ENCODE measurements at places on chromosomes 3 and 15.

GRCh38 chr15:48469681-48470080 lies 138.5 kb downstream of the DUT start:
- no peak for DNase-seq

- no peak for DNase-seq
These were observed 85.9 kb upstream of the KLHL25 start for GRCh38 chr15:85880501-85881190.

DNA sequence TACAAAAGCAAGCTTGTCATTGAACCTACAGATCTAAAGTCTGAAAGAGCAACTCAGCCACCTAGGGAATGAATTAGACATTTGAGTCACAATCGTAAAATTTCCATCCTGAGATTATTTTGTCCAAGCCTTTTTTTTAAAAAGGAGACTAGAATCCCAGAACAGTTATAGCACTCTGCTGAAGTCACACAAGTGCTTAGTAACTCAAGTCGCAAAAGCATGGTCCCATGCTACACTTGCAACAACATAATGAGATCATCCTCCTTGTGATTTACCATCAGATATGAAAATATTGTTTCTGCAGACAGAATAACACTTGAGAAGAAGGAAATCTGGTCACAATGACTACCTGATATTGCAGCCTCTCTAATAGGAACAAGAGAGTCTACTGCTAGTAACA lies 106.7 kb downstream of the ZIC4 start:
- no peak for DNase-seq

- DNase-seq: no peak
These were observed 142.1 kb upstream of the CHRM5 start for GRCh38 chr15:33826201-33826600.

DNA sequence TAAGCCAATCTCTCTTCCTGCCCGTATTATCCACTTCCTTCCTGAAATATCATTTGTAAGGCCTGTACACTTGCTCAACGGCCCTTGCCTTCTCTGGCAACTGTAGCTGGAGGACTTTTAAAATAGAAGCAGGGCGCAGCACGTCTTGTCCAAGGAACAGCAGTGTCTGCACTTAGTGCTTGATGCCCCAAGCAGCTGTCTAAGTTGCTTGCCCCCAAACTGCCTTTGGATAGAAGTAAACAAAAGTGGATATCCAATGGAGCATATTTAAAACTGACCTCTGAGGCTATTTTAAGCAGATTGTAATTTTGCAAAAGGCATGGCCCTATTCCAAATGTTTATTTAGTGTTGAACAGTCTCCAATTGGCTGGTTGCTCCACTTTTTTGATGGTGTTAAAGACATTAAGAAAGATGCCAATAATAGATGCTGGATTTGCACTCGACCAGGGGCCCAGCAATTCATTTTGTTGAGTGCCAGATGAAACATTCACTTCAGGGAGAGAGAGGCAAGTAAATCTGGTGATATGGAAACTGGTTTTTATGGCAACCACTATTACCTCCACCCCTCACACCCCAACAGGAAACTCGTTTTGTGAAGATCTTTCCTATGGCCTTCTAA lies 526.8 kb upstream of the TBL1XR1 start:
- no peak for DNase-seq

DNA sequence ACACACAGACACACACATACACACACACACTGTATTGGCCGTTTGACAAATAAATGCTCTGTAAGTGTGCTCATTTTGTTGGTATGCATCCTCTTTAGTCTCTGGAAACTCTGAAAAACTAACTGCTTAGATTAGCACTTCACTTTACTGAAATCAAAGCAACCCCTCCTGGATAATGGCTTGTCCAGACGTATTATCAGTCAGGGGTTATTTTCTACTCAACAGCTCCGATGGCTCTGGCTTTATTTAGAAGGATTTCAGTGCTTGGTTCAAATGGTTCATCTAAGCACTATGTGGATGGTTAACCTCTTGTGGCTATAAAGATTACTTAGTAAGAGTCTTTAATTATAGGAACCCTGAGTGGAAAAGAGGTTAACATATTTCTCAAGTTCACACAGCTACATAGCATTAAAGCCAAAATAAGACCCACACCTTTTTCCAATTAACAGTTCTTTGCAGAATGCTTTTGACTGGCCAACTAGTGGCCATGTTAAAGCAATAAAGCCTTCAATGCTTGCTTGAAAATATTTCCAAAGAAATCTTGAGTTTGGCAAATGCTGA lies 516.1 kb upstream of the NAALADL2 start:
- no peak for DNase-seq

DNA sequence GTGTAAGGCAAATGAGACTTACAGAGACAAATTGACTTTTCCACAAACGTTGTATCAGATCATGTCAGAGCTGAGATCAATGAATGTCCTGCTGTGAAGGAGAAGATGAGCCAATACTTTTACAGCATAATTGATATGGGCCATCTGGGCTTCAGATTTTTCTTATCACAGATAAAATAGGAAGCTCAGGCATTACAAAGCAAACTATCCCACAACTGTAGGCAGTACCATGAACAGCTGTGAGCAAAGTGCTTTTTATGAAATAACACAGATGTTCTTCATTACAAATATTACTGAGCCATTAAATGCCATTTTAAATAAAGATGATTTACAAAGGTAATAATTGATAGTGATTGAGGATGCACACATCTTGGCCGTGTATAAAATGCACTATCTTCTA lies 852.3 kb downstream of the OTOL1 start:
- no peak for DNase-seq

DNA sequence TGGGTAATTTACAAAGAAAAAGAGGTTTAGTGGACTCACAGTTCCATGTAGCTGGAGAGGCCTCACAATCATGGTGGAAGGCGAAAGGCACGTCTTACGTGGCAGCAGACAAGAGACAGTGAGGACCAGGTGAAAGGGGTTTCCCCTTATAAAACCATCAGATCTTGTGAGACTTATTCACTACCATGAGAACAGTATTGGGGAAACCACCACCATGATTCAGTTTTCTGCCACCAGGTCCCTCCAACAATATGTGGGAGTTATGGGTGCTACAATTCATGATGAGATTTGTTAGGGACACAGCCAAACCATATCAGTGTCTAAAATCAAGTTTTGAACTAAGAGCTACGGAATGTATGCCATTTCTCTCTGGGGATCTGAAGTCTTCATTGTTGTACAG lies 354.8 kb upstream of the C2CD4B start:
- no peak for DNase-seq

GRCh38 chr3:42803414-42804105 lies 730 bp downstream of the HIGD1A start:
- no peak for DNase-seq

- DNase-seq: no peak
These were observed 86.0 kb downstream of the EFL1 start for GRCh38 chr15:82176542-82176941.

DNA sequence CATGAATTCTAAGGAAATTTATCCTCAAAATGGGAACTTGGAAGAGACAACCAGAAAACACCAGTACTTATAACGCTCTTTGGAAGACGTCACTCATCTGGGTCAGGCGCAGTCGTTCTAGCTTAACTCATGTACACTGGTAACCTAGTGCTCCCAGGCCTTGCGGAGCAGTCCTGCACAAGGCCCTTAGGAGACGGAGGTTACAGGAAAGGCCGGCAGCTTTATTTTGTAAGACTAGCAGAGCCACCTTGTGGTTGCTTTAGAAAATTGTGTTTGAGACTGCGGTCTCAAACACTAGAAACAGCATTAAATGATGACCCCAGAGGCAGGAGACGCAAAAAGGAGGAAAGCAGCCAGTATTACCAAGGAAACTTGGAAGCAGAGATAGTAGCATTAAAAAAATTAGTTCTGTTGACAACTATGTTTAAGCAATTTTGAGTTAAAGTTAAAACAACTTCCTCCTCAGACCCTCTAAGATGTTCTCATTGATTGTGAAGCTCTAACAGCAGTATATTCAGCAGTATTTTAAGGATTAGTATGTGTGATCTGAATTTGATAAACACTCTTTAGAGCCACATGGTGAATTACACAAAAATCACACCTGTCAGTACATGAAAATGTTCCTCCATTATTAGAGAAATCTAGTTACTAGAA lies 141.9 kb upstream of the C2CD4B start:
- no peak for DNase-seq

- no peak for DNase-seq
These were observed 150.7 kb downstream of the TMCO5A start for GRCh38 chr15:38085114-38085513.

DNA sequence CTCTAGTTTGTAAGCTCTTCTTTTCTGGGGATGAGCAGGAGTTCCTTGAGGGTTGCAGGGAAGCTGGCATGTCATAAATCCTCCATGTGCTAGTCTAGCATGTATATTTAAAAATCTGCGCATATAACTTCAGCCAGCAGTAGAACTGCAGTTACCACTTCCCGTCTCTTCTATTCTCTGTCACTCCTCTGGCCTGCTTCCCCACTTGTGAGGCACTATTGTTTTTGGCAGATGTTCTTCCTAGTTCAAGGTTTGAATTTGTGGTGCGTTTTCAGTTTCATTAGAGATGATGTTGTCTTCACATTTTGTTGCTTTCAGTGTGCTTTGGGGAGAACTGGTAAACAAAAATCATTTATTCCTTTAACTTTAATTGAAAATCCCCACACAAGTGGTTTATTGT lies 169.1 kb upstream of the ZPLD1 start:
- no peak for DNase-seq

DNA sequence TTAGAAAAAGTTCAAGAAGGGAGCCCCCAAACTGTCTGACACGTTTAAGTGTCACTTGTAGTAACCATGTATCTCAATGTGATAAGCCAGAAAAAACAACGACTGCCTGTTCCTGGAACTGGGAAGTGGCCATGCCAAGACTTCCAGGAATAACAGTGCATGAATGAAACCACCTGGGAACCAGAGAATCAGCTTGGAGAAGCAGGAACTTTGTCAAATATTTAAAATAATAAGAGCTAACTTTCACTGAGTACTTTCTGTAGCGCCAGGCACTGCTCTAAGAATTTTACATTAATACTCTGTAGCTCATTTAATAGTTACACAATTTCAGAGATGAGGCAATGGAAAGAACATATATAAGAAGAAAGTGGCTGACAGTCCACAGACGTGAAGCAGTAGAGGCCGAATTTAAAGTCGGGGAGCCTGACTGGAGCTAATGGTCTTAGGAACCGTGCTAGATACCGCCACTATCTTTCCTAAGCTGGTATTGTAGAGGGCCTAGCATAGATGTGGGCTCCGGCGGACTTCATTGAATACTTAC lies 876 bp downstream of the PLSCR1 start:
- DNase-seq: no peak
